ENCODE measurements at places on chromosomes 2 and 18. TPM values are rescaled to one million over a fixed set of nuclear protein-coding genes. Genes with fewer than 3 reads are reported as not detected.

DNA sequence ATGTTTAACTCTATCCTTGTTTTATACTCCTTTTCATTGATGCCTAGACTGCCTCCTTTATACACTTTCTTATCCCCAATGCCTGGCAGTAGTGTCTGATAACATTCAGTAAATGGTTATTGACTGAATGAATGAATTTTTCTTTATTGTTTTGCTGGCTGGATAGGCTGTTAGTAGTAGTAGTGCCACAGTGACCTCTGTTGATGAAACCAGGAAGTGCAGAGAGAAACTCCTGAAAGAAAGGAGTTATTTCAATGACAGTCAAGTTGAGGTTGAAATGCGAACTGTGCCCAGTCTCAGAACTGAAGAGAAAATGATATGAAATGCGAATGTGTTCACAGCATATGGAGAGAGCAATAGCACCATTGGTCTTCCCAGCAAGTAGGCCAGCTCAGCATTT, 26.8 kb upstream of the SLC9A2 start:
- H3K4me1 ChIP-seq = no peaks in the 10 kb centered on the region
- no peak overlapping the region for H3K27ac ChIP-seq
- DNase-seq = no peak

GRCh38 chr2:158818511-158818910, 23.4 kb downstream of the DAPL1 start:
- H3K4me3 ChIP-seq = no peak overlapping the region
- H3K4me1 ChIP-seq = peaks cover 48% of the 10 kb centered on the region
- no peak overlapping the region for H3K27ac ChIP-seq

VWA3B gene
- not detected for total RNA-seq

DNA sequence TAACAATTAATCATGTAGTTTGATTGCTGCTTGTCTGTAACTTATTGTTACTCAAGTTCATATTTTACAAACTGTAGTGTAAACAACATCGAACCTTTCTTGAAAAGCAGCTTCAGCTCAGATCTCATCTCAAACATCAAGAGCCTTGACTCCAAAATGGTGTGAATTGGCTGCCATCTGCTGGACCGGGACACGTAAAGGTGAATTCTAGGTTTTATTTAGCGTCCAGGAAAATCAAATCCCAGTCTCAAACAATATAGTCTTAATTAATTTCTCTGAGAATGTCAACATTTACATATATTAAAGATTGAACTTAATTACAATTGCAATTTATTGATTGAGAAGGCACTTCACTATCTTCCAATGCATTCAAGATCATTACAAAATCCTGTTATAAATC, 453.0 kb downstream of the GALR1 start:
- H3K27me3 ChIP-seq = peaks cover 40% of the 10 kb centered on the region
- DNase-seq = no peak
- H3K27ac ChIP-seq = no peak overlapping the region
- no peaks in the 10 kb centered on the region for H3K4me1 ChIP-seq
- H3K36me3 ChIP-seq = no peaks in the 10 kb centered on the region

- DNase-seq = no peak
- H3K4me3 ChIP-seq = no peak overlapping the region
- H3K4me1 ChIP-seq = no peaks in the 10 kb centered on the region
- no peaks in the 10 kb centered on the region for H3K36me3 ChIP-seq
- no peak overlapping the region for H3K27ac ChIP-seq
- H3K27me3 ChIP-seq = peaks cover 79% of the 10 kb centered on the region
These were observed 38.1 kb upstream of the OTOS start for GRCh38 chr2:240178564-240178963.

MERTK gene
- 27.3 TPM for total RNA-seq

PRPF40A gene
- 132 TPM for total RNA-seq

DNA sequence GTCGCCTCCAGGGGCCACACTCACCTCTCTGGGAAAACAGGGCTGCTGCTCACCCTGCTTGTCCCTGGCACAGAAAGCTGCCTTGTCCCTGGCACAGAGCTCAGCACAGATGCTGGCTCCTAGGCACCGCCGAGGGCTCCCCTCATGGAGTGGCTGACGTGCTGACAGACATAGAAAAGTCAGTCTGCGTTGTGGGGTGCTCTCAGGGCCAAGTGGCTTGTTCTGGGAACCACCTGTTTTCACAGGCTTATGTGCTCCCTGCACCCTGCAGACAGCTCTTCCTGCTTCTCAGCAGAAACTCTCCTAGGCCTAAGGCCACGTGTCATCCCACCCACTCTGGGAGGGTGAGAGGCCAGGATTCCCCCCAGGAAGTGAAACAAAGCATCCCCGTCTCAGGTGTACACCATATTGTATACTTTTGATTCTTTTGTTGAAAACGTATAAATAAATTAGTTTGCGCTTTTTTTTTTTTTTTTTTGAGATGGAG, 84.7 kb upstream of the TMEM200C start:
- peaks cover under 1% of the 10 kb centered on the region for H3K36me3 ChIP-seq
- H3K4me1 ChIP-seq = peaks cover 22% of the 10 kb centered on the region
- no peak overlapping the region for H3K4me3 ChIP-seq
- H3K27me3 ChIP-seq = no peaks in the 10 kb centered on the region

MEP1B gene
- 0.18 TPM for total RNA-seq

- peak overlapping the region; percentile 58 for H3K27ac ChIP-seq
- no peak overlapping the region for H3K4me3 ChIP-seq
These were observed 9.9 kb downstream of the NFE2L2 start for GRCh38 chr2:177254433-177255226.

TTN gene
- 1.0 TPM for total RNA-seq

DNA sequence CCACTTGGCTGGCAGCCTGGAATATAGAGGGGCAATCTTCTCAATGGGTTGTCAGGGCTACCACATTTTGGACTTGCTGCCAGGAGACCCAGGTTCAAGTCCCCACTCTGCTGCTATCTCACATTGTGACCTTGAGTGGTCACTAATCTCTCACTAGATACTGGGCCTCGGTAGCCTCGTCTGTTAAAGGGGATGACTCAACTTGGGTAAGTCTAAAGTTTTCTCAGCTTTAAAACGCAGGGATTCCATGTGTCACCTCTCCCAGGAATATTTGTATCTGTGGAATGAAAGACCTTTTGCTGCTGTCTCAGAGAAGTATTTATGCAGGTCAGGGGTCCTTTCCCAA, 86.3 kb downstream of the SEMA4F start:
- H3K27ac ChIP-seq = no peak overlapping the region
- DNase-seq = no peak
- H3K27me3 ChIP-seq = no peaks in the 10 kb centered on the region
- no peak overlapping the region for H3K4me3 ChIP-seq
- peaks cover 6% of the 10 kb centered on the region for H3K36me3 ChIP-seq
- H3K4me1 ChIP-seq = peaks cover 31% of the 10 kb centered on the region

DNA sequence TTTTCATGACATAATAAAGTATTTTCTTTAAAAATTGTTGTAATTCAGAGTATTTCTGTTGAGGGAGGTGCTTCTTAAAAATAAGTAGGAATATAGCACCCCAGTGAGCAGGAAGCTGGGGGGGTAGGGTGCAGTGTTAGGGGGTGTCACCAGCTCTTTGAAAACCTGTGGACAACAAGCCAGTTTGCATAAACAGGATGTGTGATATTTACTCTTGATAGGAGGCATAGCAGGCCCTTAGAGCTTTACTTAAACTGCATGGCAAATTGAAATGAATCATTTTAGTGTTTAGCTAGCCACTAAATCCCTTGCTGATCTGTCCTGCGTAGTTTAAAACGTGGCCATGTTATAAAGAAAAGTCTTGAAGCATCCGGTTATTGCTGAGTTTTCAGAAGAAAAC, 8.4 kb downstream of the TGIF1 start:
- H3K4me3 ChIP-seq = no peak overlapping the region
- H3K36me3 ChIP-seq = peaks cover 55% of the 10 kb centered on the region
- H3K27ac ChIP-seq = peak overlapping the region; percentile 21
- no peaks in the 10 kb centered on the region for H3K27me3 ChIP-seq

DNA sequence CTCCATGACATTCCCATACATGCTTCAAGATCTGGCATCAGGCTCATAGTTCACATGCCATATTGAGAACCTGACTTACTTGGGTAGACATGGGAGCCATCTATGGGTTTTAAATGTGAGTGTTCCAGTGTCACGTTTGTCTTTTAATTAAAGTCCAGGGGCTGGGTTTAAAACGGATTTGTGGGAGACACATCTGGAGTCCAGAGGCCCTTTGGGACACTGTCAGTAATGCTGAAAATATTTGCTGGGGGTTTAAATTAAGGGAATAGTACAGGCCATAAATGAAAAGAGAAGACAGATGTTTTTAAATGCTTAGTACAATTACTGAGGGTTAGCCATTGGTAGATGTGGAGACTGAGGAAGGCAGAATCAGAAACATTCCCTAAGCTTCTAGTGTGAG, 478.0 kb downstream of the PID1 start:
- no peaks in the 10 kb centered on the region for H3K4me1 ChIP-seq
- no peak for DNase-seq
- H3K27me3 ChIP-seq = peaks cover 2% of the 10 kb centered on the region
- no peak overlapping the region for H3K4me3 ChIP-seq
- no peaks in the 10 kb centered on the region for H3K36me3 ChIP-seq
- no peak overlapping the region for H3K27ac ChIP-seq

EHBP1 gene
- 67.4 TPM for total RNA-seq

- peaks cover 5% of the 10 kb centered on the region for H3K4me1 ChIP-seq
- H3K27ac ChIP-seq = no peak overlapping the region
- peaks cover 24% of the 10 kb centered on the region for H3K36me3 ChIP-seq
- H3K27me3 ChIP-seq = no peaks in the 10 kb centered on the region
- DNase-seq = no peak
- H3K4me3 ChIP-seq = no peak overlapping the region
These were observed 22.0 kb upstream of the NFATC1 start for GRCh38 chr18:79373736-79374135.

DNA sequence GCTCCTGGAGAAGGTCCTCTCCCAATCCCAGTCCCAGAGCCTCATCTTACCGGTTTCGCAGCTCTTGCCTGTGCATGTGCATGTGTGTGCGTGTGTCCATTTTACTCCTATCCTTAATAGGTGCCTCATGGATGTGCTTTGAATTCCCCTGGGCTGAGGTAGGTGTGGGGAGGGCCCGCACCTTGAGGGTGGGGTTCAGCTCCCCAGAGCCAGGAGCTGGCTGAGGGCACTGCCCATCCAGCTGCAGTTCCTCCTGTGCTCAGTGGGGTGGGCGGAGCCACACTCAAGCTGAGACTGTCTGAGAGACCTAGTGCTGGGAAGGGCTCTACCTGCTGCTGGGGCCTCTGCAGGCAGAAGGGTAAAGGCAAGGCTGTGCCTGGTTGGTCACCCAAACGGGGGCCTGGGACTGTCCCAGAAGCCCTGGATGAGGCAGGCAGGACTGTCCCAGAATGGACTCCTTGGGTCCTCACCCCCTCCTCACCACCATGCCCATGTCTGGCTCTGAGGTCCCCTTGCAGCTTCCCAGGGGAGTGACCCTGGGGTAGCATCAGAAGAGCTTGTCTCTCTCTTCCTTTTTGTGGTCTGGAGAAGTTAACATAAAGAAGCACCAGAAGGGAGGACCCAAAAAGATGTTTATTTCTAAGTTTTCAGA, 8.9 kb downstream of the GDF7 start:
- H3K4me1 ChIP-seq = peaks cover 12% of the 10 kb centered on the region
- peaks cover 49% of the 10 kb centered on the region for H3K27me3 ChIP-seq
- no peak for DNase-seq
- no peak overlapping the region for H3K4me3 ChIP-seq
- peaks cover 2% of the 10 kb centered on the region for H3K36me3 ChIP-seq

DNA sequence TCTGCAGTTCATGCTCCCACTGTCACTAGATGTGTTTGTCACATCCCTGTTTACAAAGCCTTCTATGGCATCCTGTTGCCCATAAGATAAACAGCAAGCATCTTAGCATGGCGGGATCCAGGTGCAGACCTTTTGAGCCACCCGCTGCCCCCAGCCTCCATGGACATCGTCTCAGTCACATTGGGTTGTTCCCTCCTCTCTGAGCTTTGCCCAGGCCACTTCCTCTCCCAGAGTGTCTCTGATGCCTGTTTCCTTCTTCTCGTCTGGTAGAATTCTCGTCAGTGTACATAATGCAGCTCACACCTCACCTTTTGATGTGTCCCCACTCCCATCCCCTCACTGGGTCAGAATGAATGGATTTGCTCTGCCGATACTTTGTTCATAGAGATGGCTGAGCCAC, 239.0 kb upstream of the APCDD1 start:
- no peak overlapping the region for H3K27ac ChIP-seq
- H3K36me3 ChIP-seq = no peaks in the 10 kb centered on the region
- no peak overlapping the region for H3K4me3 ChIP-seq
- no peaks in the 10 kb centered on the region for H3K4me1 ChIP-seq
- no peak for DNase-seq

NMUR1 gene
- 0.13 TPM for total RNA-seq

KIF5C gene
- 1.3 TPM for total RNA-seq

DNA sequence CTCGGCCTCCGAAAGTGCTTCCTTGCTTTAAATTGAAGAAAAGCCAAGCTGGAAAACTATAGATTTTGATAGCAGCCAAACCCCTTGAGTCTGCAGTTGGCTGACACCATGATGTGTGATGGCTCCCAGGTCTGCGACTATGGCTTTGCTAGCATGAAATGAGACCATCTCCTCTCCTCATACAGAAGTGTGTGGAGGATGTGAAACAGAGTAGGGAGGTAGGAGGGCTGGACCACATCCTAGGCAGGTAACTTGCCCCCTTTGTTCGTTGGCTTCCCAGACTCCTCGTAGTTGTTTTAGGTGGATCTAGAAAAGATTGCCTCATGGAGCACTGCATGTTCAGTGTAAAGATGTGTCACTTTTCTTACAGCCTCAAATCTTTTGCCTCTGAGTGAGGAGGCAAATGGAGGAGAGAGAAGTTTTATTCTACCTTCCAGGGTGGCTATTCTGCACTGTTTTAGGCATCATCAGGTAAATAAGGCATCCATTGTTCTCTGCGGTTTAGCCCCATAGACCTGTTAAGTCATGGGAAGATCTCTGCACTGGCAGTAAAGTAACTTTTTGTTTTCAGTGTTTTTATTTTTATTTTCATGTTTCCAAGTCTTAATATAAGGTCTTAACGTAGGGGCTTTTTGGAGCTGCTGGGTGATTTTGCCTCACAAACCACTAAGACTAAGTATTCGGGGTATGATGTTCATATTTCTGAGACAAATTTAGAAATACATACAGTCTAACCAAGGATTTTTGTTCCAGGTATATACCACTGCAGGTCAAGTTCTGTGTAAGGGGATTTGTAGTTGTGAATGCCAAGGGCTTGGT, 40.1 kb downstream of the MGAT5 start:
- H3K27me3 ChIP-seq = no peaks in the 10 kb centered on the region
- no peak for DNase-seq
- H3K4me1 ChIP-seq = no peaks in the 10 kb centered on the region
- no peak overlapping the region for H3K27ac ChIP-seq
- no peaks in the 10 kb centered on the region for H3K36me3 ChIP-seq
- H3K4me3 ChIP-seq = no peak overlapping the region

DNA sequence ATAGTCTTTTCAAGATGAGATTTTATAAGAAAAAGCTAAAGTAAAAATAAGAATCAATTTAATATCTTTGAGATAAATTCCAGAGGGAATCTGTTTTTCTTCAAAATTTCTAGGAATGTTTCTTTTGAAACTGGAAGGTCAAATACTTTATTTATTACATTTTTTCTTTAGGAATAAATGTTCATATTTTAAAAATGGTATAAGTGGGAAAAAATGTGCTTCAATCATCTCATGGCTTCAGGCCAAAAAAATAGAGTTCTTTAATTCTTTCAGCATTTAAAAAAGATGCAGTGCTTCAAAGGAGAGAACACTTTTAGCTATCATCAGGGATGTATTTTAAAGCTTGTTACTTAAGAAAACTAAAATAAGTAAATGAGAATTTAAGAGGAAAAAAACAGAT, 110.6 kb downstream of the NEB start:
- H3K4me1 ChIP-seq = peaks cover 23% of the 10 kb centered on the region
- no peak for DNase-seq
- no peaks in the 10 kb centered on the region for H3K27me3 ChIP-seq
- H3K27ac ChIP-seq = peak overlapping the region; percentile 21
- no peaks in the 10 kb centered on the region for H3K36me3 ChIP-seq

Measured in mesothelial cell of epicardium (in vitro differentiated cells).